Fibroblast of skin of right quadriceps (primary cell): ENCODE measurements at places on chromosomes 7 and 10.

DNA sequence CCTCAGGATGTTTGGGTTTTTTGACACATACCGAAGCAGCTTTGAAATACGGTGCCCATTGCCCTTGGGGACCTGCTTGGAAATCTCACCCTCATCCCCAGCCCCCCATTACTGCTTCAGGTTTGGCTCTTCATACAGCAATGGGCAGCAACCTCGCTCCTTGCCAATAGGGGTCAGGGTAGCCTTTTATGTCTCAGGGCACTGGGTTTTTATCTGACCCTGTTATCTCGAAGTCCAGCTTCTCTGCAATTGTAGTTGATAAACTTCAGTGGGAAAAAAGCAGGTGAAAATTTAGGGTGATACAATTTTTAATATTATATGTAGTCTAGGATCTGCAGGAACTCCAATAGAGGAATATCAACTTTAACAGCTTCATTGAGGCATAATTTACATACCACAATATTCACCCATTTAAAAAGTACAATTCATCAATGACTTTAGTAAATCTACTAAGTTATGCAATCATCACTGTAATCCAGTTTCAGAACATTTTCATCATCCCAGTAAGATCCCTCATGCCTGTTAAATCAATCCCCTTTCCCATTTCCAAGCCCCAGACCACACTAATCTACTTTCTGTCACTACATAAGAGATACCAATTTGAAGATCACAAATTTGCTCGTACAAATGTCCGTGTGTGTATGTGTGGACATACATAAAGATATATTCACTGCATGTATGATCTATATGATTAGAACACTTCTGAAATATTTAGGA is 386.2 kb downstream of the KCNMA1 start:
- peak; percentile 45 for DNase-seq

GRCh38 chr10:80528185-80528700 is 9.5 kb upstream of the SH2D4B start:
- no peak for DNase-seq

DNA sequence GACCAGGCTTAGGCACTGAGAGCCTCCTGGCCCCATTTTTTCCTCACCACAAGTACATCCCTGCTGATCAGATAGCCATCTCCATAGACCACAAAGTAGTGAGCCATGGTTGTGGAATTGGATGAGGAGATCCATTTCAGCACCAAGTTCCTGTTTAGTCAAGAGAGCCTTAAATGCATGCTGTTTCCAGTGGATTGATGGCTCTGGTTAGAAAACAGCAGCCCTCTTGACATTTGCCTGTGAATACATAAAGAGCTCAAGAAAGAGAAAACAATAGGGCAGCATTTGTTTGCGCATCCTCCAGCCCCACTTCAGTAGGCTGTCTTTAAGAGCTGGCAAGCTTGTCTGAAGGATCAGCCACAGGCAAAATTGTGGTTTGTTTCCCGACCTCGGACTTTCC is 251.2 kb downstream of the POU6F2 start:
- DNase-seq, result peak; percentile 95

GRCh38 chr7:16816824-16817223 is 12.0 kb upstream of the AGR2 start:
- no peak for DNase-seq

- peak; percentile 9 for DNase-seq
These were observed 44.5 kb downstream of the FGFBP3 start for GRCh38 chr10:91864744-91865143.

- DNase-seq, result no peak
These were observed 13.9 kb upstream of the LRRC4 start for GRCh38 chr7:128045158-128045557.

DNA sequence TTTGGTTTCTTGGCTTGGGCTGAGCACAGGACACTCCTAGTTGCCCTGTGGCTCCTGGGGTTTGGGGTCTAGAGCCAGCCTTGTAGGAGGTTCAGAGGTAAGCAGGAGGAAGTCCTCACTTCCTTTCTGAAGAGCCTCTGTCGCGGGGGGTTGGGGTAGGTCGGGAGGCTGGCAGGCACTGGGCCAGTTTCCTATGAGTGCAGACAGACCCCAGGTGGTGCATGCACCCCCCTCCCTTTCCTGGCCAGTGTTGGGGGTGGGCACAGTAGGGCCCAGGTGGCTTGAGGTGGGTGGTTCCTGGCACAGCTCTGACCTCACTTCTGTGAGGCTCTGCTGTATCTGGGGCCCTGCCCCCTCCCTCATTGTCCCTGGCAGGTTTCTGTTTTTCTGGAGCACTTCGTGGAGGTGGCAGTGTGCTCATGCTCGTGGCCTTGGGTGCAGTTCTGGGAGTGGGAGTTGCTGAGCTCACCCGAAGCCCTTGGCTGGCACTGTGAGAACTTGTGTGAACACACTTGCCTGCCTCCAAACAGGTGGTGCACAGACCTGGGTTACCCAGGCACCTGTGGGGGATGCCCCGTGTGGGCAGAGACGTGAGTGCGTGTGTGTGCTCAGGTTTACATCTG is 1.8 kb downstream of the PALD1 start:
- no peak for DNase-seq

- no peak for DNase-seq
These were observed 196.2 kb downstream of the TCERG1L start for GRCh38 chr10:131115321-131115720.

DNA sequence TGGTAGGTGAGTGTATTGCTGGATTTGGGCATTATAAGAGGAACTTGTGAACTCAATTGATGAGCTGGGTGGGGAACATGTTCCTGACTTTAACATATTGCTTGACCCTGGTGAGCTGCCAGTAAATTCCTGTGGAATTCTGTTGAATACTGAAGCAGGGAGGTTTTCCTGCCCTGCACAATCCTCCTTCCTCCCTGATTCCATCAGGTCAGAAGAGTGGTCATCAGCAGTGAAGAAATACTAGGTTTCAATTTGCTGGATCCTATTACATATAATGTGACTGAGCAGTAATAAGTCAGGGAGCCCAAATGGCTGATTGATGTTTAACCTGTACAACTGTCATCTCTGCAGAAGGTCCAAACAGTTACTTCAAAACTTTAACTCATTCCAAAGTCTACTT is 581.2 kb downstream of the SUGCT start:
- DNase-seq, result peak; percentile 50

DNA sequence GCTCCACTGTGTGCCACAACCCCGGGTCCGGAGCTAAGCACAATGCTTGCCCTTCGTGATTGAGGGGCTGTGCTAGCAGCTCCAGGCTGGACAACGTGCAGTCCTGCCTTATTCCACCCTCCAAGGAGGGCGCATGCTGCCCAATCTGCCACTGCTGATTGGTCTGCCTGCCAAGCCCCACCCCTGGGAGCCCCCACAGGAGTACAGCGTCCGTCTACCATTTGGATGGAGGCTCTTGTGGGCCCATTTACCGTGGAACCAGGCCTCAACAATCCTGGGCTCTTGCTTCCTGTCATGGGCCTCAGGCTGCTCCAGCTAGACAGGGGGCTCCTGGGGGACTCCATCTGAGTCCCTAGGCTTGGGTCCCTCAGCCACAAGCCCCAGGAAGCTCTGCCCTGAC is 173.3 kb downstream of the SLIT1 start:
- no peak for DNase-seq

- DNase-seq, result peak; percentile 65
These were observed 528.6 kb upstream of the CELF2 start for GRCh38 chr10:10489076-10489475.

DNA sequence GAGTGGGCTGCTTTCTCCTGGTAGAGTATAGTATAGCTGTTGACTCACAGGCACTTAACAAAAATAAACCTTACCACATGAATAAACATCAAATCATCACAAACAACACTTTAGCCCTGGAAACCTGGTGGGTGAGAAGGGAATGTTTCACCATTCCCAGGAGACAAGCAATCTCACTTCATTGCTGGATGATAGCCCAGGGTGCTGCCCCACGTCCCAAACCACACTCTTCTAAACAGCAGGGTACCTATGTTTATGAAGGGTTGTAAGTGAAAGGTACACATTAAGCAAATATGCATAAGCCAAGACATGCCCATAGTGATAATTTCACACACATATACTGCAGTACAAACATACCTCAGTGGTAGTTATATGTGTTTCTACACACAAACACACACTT is 276.2 kb downstream of the FGFR2 start:
- no peak for DNase-seq

- DNase-seq, result peak; percentile 53
These were observed 572.8 kb downstream of the REEP3 start for GRCh38 chr10:64093946-64094535.

DNA sequence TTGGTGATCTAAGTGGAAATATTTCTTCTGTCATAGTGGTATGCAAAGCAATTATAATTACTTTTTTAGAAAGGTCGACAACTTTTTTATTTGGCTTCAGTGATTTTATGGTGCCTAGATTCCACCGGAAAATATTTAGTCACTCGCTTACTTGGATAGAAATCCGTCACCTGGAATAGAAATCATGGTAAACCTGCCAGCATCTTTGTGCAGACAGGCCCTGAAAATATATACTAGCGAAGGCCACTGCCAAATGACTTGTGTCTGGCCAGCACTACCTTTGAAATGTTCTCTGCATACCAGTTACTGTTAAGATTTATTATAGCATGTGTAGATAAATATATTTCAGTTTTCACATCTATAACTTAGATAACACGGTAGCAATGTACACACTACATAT is 226.4 kb downstream of the AGMO start:
- DNase-seq, result no peak

- no peak for DNase-seq
These were observed 43.2 kb downstream of the RBAK start for GRCh38 chr7:5088906-5089305.

DNA sequence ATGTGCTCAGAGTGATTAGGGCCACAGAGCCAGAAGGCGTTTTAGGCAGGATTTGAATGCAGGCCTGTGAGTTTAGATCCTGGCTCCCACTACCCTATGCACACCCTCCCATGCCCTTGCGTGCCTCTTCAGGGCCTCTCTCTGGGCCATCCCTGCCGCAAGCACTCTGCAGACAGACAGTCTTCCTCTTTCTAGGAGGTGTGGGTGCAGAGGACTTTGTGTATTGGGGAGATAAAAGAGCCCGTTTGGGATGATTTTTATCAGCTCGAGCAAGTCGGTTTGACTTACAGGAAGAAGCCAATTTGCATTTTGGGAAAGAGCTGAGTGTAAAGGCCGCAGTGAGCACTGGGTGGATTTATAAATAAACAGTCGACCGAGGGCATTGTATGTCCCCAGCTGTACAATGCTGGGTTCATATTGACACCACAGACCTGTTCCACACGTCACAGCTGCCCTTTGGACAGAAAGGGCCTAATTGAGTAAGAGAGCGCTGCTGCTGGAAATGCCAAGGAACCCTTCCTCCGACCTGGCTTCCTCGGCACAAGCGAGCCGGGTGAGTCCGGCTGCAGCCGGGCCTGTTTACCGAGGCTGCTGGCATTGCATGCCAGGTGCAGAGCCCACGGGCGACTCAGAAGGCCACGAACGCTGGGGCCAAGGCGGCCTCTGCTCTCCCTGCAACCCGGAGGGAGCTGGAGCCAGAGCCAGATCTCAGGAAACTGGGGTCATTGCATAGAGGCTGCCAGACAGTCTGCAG is 25.1 kb downstream of the ZMIZ1 start:
- no peak for DNase-seq

GRCh38 chr7:27182861-27183681 is 2.0 kb downstream of the HOXA11 start:
- DNase-seq, result peak; percentile 27

DNA sequence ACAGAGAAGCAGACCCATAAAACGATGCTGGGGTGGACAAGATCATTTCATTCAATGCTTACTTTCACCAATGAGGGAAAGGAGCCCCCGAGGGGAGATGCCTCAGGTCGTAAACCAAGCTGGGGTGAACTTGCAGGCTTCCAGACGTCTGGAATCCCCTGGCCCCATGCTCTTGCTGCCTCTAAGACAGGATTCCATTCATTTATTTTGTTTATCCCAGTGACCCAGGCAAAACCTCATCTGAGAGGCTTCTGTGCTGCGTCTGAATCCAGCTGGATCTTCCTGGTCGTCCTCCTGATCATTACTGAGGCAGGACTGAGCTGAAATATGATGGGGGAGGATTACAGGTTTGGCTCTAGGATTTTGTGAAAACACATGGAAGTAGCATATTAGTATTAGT is 182.9 kb downstream of the MYOF start:
- DNase-seq, result no peak

GRCh38 chr7:40077849-40078248 is 56.6 kb downstream of the MPLKIP start:
- DNase-seq, result peak; percentile 18

- no peak for DNase-seq
These were observed 166.1 kb upstream of the NRG3 start for GRCh38 chr10:81708929-81709328.

DNA sequence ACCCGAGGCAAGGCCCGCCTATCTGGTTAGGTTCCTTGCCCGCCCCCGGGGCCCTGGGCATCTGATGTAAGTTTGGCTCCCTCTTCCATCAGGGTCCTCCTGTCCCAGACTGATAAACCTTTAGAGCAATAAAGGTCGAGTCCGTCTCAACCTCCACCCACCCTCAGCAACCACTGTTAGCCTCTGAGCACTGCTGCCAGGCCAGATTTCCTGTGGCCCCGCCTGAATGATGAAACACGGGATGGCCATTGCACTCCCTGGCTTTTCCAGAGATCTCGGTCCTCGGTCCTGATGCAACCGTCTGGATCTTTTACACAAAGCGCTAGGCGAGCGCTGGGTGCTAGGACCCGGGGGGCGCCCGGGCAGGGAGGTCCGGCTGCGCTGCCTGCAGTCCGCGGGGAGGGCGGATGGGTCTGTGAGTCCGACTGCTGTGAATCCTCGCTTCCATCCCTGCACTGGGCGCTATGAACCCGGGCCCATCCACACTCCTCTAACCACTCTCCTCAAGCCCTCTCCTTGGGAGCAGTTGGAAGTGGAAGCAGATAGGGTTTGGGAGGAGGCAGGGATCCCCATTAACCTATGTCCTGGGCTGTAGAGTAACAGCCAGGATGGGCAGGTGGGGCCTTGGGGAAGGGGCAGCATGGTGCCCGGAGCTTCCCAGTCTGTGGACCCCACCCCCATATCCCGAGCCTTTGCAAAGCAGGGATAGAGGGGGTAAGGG is 875 bp upstream of the DDIT4 start:
- DNase-seq, result peak; percentile 98

DNA sequence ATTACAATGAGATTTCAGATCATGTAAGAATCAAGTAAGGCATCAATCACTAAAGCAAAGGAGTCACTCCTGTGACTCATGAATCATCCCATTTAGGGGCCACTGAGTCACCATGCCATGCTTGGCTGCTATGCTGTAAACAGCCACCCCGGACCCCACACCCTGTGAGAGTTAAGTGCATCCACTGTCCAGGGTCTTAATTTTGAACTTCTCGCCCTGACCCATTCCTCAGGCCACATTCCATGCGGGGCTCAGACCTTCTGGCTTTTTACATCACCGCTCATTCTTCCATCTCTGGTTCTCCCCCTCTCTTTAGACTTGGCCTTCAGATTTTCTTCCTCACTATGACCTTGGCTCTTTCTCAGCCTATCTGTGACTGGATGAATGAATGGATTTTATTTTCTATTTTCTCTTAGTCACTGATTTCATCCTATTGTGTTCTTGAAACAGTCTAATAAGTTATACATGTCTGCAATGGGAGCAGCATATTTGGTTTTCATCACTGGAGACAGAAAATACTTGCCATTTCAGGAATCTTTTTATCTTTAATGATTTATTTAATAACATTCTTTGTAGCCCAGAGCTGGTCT is 239.6 kb downstream of the SKIDA1 start:
- peak; percentile 38 for DNase-seq
